ENCODE measurements at places on chromosomes 4 and X.

GRCh38 chrX:39605183-39605582 lies 492.6 kb downstream of the BCOR start:
- DNase-seq = no peak

- no peak for DNase-seq
Observed at GRCh38 chr4:123919576-123920098, 523.0 kb downstream of the SPRY1 start.

DNA sequence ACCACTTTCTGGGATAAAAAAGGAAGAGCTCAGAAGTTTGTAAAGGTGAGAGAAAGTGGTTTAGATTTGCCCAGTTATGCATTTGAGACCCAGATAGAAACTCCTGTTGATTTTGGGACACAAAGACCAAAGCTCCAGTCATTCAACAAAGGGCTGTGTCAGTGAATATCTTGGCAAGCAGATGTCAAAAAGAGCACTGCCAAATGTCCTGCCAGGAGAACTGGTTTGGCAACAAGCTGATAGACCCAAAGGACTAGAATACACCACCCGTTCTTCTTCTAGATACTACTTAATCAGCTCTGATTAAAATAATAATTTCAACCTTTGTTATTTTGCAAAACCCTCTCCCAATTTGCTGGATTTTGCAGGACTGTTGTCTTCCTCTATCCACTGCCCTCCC lies 121.4 kb downstream of the NHS start:
- no peak for DNase-seq

DNA sequence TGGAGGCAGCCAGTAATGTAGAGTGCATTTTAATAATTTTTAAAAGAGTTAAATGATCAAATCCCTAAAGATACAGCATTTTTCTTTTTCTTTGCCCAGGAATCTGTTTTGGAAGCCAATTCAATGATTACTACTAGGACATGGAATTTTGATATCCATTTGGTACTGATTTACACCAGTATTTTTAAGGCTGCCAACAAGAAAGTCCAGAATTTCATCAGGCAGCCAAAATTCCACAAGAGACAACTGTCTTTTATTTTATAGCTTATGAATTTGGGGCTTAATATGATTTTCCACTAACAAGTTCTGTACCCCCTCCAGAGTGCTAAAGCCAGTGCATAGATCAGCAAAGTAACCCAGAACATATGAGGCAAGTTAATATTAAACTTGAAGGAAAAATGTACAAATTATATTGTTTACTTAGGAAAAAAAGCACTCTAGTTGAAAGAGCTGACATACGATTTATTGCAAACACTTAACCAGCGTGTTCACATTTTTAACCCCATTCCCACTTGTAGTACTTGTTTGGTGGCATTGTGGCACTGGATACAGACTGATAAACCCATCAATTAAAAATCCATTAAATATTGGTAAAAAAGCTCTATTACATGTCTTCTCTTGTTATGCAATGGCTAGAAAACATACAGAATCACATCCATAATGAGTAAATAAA lies 259.7 kb downstream of the DCHS2 start:
- no peak for DNase-seq

DNA sequence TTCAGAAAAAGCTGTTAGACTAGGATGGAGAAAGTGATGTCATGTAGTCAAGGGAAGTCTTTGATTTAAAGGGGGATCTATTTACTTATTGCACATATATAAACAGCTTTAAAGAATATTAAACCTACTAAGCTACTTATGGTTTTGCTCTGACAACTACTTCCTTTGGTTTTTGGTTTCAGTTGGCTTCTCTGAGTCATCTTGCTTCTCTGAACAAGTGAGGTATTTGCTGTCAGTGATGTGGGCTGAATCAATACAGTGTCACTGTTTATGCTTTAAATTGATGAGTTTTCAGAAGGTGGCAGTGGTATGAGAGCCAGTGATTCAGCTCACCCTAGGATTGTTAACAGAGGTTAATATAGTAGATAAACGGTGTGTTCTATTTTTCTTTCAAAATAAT lies 75.1 kb downstream of the CEP44 start:
- DNase-seq = no peak

- DNase-seq = no peak
Observed at GRCh38 chr4:140358281-140358680, 15.2 kb upstream of the SCOC start.

DNA sequence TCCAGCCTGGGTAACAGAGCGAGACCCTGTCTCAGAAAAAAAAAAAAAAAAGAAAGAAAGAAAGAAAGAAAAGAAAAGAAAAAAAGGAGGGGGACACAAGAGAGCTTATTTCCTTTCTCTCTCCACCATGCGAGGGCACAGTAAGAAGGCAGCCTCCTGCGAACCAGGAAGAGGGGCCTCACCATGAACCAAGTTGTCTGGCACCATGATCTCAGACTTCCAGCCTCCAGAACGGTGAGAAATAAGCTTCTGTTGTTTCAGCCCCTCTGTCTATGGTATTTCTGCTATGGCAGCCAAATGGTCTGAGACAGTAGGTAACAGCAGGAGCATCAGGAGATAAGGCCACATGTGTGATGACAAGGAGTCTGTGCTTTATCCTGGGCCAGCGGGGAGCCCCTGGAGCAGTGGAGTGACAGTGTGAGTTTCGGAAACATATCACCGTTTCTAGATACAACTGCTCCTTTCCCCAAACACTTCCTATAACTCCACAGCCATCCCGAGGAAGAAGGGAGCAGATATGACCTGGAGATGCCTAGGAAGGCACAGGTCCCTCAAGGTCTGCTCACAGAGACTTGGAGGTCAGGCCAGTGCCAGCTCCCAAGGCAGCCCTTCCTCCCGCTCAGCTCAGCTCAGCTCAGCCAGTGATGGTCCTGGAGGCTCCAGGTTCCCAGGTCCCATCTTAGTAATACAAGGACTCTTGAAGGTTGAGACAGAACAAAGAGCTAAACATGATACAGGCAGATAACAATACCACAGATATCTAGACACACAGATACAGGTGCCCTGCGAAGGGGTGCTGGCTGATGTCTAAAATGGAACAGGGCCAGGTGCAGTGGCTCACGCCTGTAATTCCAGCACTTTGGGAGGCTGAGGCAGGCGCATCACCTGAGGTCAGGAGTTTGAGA lies 17.7 kb downstream of the JAKMIP1 start:
- no peak for DNase-seq

DNA sequence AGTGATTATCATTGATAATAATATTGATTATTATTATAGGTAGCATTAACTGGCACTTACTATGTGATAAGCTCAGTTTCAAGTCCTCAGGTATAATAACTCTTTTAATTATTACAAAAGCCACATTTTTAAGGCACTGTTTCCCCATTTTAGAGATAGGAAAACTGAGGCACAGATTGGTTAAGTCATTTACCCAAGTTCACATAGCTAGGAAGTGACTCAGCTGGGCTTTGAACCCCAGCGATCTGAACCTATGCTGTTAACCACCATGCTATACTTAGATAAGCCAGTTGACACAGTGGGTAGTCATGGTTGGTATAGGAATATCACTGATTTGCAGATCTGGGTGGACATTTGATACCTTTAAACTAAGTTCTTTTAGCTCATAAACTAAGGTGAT lies 110.4 kb downstream of the FRAS1 start:
- no peak for DNase-seq

DNA sequence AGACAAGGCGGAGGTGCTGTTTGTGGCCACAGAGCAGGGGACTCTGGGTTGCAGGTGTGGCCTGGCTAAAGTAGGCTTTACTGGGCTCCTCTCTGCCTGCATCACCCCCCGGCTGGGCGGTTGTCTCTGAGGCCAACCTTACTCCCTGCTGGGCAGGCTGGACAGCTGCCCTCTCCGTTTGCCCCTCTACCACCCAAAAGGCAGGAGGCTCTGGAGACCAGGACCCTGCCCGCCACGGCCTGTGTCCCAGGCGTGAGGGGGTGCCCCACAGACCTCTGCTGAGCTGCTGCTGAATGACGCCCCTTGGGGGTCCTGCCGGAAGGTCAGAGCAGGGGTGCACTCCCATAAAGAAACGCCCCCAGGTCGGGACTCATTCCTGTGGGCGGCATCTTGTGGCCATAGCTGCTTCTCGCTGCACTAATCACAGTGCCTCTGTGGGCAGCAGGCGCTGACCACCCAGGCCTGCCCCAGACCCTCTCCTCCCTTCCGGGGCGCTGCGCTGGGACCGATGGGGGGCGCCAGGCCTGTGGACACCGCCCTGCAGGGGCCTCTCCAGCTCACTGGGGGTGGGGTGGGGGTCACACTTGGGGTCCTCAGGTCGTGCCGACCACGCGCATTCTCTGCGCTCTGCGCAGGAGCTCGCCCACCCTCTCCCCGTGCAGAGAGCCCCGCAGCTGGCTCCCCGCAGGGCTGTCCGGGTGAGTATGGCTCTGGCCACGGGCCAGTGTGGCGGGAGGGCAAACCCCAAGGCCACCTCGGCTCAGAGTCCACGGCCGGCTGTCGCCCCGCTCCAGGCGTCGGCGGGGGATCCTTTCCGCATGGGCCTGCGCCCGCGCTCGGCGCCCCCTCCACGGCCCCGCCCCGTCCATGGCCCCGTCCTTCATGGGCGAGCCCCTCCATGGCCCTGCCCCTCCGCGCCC lies 920 bp downstream of the HTT-AS start:
- no peak for DNase-seq

- no peak for DNase-seq
Observed at GRCh38 chr4:107129076-107129475, 93.0 kb upstream of the DKK2 start.

DNA sequence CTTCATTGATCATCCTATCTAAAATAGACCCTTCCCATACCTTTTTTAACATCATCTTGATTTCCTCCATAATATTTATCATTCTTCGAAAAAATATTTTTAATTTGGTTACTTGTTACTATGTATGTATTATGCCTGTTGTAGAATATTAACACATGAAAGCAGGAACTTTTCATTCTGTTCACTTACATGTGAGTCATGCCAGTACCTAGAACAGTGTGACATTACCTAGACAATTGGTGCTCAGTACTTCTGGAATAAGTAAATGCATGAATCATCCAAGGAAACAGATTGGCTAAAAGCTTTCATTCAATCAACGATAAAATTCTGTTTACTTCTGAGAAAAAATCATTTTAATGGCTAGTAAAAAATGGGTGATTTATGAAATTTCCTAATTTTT lies 76.4 kb downstream of the CXXC4 start:
- no peak for DNase-seq

DNA sequence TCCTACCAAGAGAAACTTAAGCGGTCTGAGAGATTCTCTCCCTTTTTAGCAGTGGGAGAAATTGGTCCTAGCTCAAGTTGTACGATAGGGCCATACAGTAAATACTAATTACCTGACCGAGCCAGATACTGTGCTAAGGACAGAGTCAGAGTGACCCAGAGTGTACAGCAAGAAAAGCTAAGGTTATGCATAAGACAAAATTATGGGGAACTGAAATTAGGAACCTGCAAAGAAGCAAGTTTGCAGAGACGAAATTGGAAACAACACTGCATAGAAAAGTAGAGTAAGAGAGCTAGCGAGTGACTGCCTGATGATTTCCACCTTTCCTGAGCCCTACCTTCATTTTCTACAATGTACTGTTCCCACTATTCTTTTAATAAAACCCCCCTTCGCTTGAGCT lies 278.1 kb downstream of the NKX6-1 start:
- DNase-seq = no peak

GRCh38 chr4:128385683-128386304 lies 98.2 kb upstream of the PGRMC2 start:
- DNase-seq = no peak

DNA sequence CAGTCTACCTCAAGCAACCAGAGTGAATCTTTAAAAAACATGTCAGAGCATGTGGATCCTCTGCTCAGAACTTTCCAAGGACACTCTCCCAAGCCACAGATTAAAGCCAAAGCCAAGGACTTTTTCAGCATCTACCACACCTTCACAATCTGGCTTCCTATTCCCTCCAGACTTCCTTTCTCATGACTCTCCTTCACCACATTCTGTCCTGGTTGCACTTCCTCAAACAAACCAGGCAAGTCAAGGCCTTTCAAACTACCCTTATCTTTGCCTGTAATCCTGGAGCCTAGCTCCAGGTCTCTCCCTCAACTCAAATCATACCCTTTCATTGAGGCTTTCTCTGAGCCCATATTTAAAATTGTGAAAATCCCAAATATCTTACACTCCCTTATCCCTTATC lies 191.6 kb upstream of the GALNTL6 start:
- DNase-seq = no peak

GRCh38 chr4:86670298-86670697 lies 76.2 kb downstream of the PTPN13 start:
- DNase-seq = no peak

DNA sequence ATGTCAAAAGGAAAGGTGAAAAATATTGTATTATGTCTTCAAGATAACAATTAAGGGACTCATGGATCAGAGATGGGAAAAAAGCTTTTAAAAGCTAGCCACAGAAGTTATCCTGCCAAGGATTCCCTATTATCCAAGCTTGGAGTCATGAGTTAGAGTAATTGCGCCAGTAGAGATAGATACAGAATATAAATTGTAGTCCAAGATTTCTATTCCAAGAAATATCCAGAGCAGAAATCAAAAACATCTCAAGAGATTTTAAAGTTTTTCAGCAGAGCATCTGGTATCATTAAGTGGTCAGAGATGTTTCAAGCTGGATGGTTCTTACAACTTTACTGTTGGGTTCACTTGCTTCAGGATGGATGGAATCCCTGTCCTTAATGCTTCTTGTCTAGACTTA lies 186.7 kb downstream of the PCDH18 start:
- DNase-seq = no peak

DNA sequence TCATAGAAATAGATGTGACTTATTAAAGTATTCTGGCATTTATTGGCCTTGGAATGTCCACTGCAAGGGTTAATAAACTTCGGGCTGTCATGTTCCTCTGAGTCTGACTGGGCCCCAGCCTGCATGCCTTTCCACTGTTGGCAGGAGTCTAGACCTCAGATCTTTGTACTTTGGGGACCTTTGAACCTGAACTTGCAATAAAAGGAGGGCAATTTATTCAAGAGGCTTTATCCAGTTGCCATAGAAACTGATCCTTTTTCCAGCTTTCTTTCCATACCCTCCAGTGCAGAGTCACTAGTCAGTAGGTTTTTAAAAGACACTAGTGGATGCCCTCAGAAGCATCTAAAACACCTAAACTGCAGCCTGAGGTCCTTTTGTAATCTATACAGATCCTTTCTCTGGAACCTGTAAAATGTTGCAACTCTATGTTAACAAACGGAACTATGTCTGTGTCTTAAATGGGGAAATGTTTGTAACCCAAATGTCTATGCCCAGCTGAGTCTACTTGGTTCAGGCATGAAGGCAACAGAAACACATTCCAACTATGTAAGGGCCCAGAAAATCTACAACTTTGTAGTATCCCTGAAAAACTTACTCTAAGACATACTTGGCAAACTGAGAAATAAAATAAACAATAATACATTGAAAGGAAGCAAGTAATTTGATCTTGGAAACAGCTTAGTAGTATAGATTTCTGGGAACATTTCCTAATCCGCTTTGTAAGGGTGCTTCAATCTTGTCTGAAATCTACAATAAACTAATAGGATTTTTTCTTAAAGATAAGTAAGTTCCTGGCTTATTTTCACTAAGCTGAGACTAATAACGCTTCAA lies 41.5 kb downstream of the SOWAHB start:
- DNase-seq = no peak

GRCh38 chr4:2811830-2812611 lies 19.1 kb downstream of the SH3BP2 start:
- DNase-seq = no peak

Data from activated CD8-positive, alpha-beta memory T cell treated with anti-CD3 and anti-CD28 coated beads for 1 hour (primary cell).